ENCODE measurements at places on chromosomes 2 and 18. TPM values are rescaled to one million over a fixed set of nuclear protein-coding genes. Genes with fewer than 3 reads are reported as not detected.
A peak's percentile ranks its signal among the peaks of the same experiment; 100 is the strongest.

LBX2 gene
- total RNA-seq = 0.40 TPM

DNA sequence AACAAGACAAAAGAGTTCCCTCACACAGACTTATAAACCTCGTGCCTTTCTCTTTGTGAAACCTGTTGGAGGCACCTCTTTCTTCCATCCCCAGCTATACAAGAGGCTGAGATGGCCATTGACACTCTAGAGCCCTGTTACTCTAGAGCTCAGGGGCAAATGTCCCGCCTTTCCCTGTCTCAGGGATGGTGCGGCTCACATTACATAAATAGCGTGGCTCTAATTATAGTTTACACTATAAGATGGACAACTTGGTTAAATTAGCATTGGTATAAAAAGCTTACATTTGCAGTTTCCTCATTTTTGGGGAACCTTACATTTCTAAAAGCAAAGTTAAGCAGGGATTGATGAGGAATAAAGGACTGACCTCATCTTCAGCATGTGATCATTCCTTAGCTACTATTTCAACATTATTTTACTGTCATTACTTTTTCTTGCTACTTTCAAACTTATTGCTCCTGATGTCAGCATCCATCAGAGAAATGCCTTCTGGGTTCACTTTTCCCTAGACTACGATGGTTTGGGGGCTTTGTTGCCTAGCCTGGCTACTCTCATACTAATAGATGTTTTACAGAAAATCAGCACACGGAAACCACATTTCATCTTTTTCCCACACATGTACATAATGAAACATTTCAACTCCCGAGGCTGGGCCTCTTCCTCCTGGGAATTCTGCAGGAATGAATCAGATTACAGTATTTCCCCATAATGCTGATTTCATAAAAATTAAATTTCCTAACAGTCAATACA is 40.4 kb downstream of the FTCDNL1 start:
- no peaks in the 10 kb centered on the region for H3K36me3 ChIP-seq
- no peak for ATAC-seq
- H3K4me1 ChIP-seq = no peaks in the 10 kb centered on the region
- no peak overlapping the region for H3K27ac ChIP-seq
- no peak overlapping the region for H3K4me3 ChIP-seq
- H3K27me3 ChIP-seq = no peaks in the 10 kb centered on the region

DNA sequence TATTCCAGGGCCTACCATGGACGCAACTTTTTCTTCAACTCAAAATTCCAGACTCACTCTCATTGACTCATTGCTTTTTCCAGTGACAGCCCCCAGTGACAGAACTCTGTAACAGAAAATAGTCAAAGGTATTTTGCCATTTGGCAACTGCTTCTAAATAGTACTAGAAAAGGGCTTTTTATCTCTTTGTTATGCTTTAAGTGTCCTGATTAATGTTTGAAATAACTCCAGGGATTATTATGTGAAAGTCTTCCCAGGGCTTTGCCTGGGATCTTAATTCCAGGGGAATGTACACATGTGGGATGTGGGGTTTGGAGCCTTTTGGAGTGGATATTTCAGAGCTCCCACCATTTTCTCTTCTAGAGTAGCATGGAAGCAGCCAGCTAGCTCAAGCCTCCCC is 198.8 kb downstream of the KCNS3 start:
- no peak overlapping the region for H3K4me3 ChIP-seq
- ATAC-seq = no peak
- H3K4me1 ChIP-seq = peaks cover 2% of the 10 kb centered on the region
- H3K27me3 ChIP-seq = no peaks in the 10 kb centered on the region
- no peak overlapping the region for H3K27ac ChIP-seq

GRCh38 chr2:191345788-191346187 is 100.6 kb downstream of the MYO1B start:
- H3K27me3 ChIP-seq = no peaks in the 10 kb centered on the region
- no peaks in the 10 kb centered on the region for H3K4me1 ChIP-seq
- no peak overlapping the region for H3K27ac ChIP-seq
- ATAC-seq = no peak

- ATAC-seq = peak; percentile 71
- H3K4me1 ChIP-seq = no peaks in the 10 kb centered on the region
- H3K27me3 ChIP-seq = no peaks in the 10 kb centered on the region
- no peaks in the 10 kb centered on the region for H3K36me3 ChIP-seq
Measured at GRCh38 chr2:62196278-62196901, 475 bp downstream of the B3GNT2 start.

COL4A3 gene
- total RNA-seq = 8.9 TPM

DNA sequence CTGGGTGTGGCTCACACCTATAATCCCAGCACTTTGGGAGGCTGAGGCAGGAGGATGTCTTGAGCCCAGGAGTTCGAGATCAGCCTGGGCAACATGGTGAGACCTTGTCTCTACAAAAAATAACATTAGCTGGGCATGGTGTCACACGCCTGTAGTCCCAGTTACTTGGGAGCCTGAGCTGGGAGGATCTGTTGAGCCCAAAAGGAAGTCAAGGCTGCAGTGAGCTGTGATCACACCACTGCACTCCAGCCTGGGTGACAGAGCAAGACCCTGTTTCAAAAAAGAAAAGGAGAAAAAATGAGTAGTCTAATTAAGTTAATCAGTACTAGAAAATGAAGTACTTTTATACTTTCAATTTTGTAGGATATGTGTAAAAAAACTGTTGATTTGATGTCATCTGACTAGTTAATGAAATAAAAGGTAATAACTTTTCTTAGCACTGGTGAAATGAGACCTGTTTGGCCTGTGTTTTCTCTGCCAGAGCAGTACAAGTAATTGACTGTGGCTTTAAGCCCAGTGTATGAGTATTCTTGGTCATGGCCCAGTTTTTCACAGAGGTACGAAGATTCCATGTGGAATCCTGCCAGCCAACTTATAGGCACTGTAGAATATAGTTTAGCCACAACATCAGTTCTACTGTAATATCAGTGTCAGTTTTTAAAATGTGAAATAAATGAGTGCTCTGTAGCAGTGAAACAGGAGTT is 35.8 kb downstream of the MFSD6 start:
- H3K4me1 ChIP-seq = peaks cover 84% of the 10 kb centered on the region
- no peak overlapping the region for H3K4me3 ChIP-seq
- H3K36me3 ChIP-seq = no peaks in the 10 kb centered on the region
- H3K27ac ChIP-seq = peak overlapping the region; percentile 9
- no peaks in the 10 kb centered on the region for H3K27me3 ChIP-seq
- no peak for ATAC-seq

DNA sequence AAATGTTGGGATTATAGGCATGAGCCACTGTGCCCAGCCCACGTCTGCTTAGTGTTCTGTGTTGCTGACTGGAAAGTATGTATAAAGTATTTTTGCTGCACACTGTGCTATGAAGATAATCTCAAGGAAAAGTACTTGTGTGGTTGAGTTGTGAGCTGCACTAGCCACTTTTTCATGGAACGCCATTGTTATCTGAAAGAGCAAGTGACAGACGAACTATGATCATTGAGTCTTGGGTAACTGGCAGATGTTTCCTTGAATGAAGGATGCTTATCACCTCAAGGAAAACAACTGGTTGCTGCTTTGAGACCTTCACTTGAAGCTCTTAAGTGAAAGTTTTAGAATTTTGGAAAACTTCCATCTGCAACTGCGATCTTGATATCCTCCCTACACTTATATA is 82.2 kb upstream of the KCTD1 start:
- ATAC-seq = no peak
- no peaks in the 10 kb centered on the region for H3K36me3 ChIP-seq
- H3K4me3 ChIP-seq = no peak overlapping the region
- no peaks in the 10 kb centered on the region for H3K27me3 ChIP-seq

POTEE gene
- not detected for total RNA-seq

- ATAC-seq = no peak
- no peaks in the 10 kb centered on the region for H3K4me1 ChIP-seq
- H3K4me3 ChIP-seq = no peak overlapping the region
- no peak overlapping the region for H3K27ac ChIP-seq
Measured at GRCh38 chr2:47644351-47644750, 138.6 kb upstream of the MSH6 start.

GRCh38 chr18:55588870-55589595 is 1.0 kb upstream of the TCF4 start:
- no peaks in the 10 kb centered on the region for H3K36me3 ChIP-seq
- H3K27me3 ChIP-seq = no peaks in the 10 kb centered on the region
- ATAC-seq = no peak

DNA sequence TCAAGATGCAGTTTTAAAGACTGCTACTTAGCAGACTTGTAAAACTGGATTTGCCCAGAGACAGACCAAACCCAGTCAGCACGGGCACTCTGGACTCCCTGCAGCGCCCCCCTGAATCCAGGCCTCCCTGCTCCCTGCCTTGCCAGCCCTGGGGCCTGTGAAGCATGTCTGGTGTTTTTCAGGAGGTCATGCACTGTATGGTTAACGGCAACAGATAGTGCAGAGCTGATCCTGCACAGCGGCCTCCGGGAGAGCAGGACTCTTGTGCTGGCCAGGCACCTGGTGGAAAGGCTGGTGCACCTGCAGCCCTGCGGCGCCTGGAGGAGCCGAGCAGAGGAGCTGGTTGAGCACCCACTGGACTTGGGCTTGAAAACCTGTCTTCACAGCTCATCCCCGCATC is 30.4 kb downstream of the HDAC4 start:
- no peak for ATAC-seq
- H3K4me1 ChIP-seq = peaks cover 31% of the 10 kb centered on the region
- H3K36me3 ChIP-seq = no peaks in the 10 kb centered on the region
- H3K27ac ChIP-seq = no peak overlapping the region

- H3K27me3 ChIP-seq = peaks cover 46% of the 10 kb centered on the region
- H3K36me3 ChIP-seq = no peaks in the 10 kb centered on the region
- ATAC-seq = no peak
- H3K27ac ChIP-seq = no peak overlapping the region
- H3K4me1 ChIP-seq = no peaks in the 10 kb centered on the region
- no peak overlapping the region for H3K4me3 ChIP-seq
Measured at GRCh38 chr2:235305678-235306077, 188.2 kb upstream of the AGAP1 start.

DNA sequence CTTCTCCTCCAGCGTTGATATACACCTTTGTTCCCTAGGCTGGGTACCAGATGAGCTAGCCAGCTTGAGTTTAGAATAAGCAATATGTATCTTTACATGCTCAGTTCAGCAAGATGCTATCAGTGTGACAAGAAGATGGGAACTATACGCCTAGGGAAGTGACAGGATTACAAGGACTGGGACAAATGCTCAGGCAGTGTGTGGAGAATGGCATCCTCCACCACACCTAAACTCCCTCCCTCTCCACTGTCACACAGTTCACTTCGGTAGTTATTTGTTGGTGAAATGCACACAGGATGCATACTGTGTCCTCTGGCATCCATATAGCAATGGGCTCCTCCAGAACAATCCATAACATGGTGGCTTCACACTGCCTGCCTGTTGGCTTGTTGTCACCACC is 7.7 kb downstream of the STAT1 start:
- no peak for ATAC-seq
- no peak overlapping the region for H3K4me3 ChIP-seq
- peaks cover 17% of the 10 kb centered on the region for H3K4me1 ChIP-seq
- no peaks in the 10 kb centered on the region for H3K27me3 ChIP-seq
- H3K36me3 ChIP-seq = peaks cover 91% of the 10 kb centered on the region

DNA sequence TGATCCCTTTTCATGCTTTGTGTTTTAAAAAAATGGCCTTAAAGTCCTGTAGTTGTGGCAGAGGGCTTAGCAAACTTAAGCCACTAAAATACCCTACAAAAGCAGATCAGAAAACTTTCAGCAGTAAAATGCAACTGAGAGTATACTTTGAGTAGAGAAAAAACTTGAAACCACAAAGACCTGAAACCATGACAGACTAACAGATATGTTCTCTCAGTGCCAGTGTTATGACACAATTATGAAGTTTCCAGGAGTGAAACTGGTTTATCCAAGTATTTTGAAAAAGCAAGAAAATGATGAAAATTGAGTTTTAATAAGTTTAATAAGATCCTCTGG is 74.5 kb downstream of the SPRED2 start:
- H3K4me3 ChIP-seq = no peak overlapping the region
- H3K4me1 ChIP-seq = no peaks in the 10 kb centered on the region
- no peak overlapping the region for H3K27ac ChIP-seq

- no peaks in the 10 kb centered on the region for H3K27me3 ChIP-seq
- no peaks in the 10 kb centered on the region for H3K36me3 ChIP-seq
- no peaks in the 10 kb centered on the region for H3K4me1 ChIP-seq
- no peak for ATAC-seq
- H3K4me3 ChIP-seq = no peak overlapping the region
Measured at GRCh38 chr2:105747991-105748390, 3.3 kb downstream of the NCK2 start.

GRCh38 chr2:217573571-217573970 is 429.2 kb downstream of the TNS1 start:
- H3K36me3 ChIP-seq = no peaks in the 10 kb centered on the region
- ATAC-seq = no peak
- H3K27me3 ChIP-seq = no peaks in the 10 kb centered on the region
- H3K27ac ChIP-seq = no peak overlapping the region

GRCh38 chr2:53843595-53843994 is 16.2 kb downstream of the GPR75 start:
- no peak overlapping the region for H3K4me3 ChIP-seq
- H3K4me1 ChIP-seq = no peaks in the 10 kb centered on the region
- no peaks in the 10 kb centered on the region for H3K36me3 ChIP-seq

- H3K4me3 ChIP-seq = no peak overlapping the region
- H3K4me1 ChIP-seq = peaks cover 34% of the 10 kb centered on the region
- H3K36me3 ChIP-seq = peaks cover 10% of the 10 kb centered on the region
- peak overlapping the region; percentile 80 for H3K27ac ChIP-seq
- no peaks in the 10 kb centered on the region for H3K27me3 ChIP-seq
- ATAC-seq = peak; percentile 90
Measured at GRCh38 chr18:9854801-9855676, 30.7 kb upstream of the TXNDC2 start.

DNA sequence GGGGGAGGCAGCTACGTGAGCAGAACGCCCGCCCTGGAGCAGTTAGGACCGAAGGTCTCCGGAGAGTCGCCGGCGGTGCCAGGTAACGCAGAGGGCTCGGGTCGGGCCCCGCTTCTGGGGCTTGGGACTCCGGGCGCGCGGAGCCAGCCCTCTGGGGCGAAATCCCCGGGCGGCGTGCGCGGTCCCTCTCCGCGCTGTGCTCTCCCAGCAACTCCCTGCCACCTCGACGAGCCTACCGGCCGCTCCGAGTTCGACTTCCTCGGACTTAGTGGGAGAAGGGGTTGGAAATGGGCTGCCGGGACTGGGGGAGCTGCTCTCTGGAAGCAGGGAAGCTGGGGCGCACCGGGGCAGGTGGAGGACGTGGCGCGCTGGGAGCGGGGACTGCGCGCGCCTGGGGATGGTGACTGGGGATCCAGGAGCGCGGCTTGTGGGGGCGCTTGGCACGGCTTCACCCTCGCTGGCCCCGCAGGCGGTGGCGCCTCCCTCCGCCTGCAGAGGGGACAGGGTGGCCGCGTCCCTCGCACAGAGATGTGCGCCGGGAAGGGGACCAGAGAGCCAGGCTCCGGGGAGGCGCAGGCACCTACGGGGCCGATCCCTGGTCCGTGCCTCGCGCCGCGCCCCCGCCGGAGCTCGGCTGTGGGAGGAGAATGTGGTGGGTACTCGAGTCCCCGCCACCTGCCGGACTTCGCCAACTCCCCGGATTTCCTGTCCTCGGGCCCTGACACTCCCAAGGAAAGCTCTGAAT is 688 bp downstream of the CDH20 start:
- H3K4me1 ChIP-seq = peaks cover 9% of the 10 kb centered on the region
- no peak overlapping the region for H3K27ac ChIP-seq
- no peaks in the 10 kb centered on the region for H3K36me3 ChIP-seq
- H3K27me3 ChIP-seq = peaks cover 37% of the 10 kb centered on the region
- H3K4me3 ChIP-seq = no peak overlapping the region

All from gastroesophageal sphincter (tissue), 4 donors.